ENCODE measurements at places on chromosomes 13 and 19.

DNA sequence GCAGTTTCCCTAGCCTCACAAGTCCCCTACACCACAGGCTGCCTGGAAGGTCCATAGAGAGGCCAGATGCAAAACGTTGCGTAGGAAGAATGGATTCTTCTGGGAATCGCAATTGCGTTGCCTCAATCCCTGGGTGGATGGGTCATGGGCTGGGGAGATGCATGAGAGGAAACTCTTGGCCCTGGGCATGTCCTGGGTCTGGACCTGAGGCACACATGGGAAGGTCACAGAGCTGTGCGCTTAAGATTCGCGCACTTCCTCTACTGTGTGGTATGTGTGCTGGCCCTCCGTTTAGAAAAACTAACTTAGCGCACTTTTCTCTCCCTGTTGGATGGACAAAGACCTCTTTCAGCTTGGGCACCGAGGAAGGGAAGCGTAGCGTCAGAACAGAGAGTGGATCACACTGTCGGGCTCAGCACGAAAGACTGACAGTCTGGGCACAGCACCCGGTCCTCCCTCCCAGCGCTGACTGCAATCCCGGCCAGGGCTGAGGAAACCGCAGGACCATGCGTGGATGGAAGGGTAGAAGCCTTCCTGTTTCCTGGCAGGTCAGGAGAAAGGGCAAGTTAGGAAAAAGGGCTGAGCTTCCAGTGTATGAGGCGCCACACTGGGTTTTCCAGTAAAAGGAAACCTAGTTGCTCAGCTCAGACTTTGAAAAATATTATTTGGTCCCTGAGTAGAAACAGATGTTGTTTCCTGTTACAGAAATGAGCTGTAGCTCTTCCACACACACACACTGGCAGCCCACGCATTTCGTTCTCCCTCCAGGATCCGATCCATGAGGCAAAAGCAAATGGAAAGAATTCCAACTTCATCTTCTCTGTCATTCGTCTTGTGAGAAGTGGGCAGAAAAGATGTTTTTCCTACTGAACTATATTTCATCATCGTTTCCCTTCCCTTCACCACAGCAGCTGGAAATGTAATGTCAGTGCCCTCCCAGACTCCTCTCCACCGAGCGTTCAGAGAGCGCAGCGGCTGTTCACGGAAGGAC lies 86.0 kb downstream of the ING1 start:
- DNase-seq, result no peak

DNA sequence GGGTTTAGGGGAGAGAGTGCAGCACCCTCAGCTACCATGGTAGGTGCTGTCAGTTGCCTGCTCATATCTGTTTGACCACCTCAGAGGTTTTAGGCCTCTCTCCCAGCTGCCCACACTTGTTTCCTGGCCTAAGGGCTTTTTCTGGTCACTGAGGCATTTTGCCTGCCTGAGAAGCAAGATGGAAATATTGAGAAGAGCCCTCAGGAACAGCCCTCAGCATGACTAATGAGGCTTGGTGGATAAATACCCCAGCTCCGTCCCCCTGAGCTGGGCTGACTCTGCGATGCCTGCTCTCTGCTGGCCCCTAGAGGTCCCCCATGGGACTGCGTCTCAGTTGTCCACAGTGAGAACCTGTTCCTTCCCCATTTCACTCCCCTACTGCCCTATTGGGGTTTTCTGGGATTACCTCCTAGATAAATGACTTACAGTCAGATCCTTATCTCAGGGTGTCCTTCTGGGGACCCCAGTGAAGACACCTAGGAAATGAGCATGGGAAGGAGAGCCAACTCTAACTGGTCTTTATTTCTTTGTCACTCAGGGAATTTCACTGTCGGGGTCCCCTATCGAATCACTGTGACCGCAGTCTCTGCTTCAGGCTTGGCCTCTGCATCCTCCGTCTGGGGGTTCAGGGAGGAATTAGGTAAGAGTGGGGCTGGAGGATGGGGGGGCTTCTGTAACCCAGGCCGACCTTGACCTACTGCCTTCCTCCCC lies 13.3 kb downstream of the PALM3 start:
- peak; percentile 99 for DNase-seq

GRCh38 chr13:75365724-75366173 lies 116.2 kb downstream of the TBC1D4 start:
- peak; percentile 66 for DNase-seq

DNA sequence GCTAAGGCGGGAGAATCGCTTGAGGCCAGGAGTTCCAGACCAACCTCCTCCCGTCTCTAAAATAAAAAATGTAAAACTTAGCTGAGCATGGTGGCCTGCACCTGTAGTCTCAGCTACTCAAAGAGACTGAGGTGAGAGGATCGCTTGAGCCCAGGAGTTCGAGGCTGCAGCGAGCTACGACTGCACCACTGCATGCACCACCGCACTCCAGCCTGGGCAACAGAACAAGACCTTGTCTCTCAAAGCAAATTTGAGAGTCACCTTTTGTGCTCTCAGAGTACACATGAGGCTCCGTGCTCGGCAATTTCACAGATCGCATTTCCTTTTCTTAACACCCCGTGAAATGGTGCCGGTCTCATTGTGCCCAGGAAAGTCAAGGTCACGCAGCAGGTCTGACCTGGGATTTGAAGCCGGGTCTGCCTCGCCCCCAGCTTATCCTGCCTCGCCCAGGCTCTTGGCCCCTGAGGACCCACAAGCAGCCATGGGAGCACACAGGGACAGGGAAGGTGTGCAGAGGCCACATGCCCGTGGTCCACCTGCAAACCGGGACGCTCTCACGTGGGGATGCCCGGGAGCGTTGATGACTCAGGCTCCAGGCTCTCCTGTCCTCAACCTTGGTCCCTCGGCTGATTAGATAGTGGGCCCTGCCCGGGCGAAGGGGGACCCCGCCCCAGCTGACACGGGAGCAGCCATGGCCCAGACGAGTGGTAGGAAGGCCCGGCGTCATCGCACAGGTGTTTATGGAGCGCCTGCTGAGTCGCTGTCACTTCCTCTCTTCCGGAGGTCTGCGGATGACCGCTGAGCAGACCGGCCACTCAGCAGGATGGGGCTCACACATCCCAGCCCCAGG lies 1.1 kb upstream of the SMIM24 start:
- DNase-seq, result no peak

DNA sequence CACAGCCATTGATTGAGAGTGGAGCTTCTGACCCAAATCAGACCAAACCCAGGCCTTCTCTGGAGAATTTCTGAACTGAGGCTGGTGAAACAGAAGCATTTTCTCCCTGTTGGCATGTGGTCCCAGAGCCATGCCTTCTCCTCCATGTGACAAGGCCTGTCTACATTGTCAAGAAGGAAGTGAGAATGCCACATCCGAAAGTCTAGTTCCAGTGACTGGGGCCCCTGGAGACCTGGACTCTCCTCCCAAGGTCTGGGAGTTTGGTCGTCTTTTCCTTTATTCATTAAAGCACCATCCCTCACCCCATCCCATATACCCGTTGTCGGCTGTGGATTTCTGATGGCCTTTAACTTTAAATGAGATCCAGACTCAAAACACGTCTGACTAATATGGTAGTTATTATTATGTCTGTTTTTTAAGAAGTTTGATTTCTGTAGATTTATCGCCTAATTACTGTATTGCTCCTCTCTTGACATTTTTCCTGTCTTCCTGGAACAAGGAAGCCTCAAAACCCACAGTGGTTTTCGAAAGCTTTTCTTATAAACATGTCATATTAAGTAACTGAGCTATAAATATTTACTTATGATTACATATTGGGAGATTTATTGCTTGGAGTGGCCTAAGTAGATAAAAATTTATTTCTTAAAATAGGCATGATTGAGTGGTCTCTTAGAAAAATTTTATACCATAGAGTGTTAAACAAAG lies 128.3 kb upstream of the FRY start:
- DNase-seq, result no peak

DNA sequence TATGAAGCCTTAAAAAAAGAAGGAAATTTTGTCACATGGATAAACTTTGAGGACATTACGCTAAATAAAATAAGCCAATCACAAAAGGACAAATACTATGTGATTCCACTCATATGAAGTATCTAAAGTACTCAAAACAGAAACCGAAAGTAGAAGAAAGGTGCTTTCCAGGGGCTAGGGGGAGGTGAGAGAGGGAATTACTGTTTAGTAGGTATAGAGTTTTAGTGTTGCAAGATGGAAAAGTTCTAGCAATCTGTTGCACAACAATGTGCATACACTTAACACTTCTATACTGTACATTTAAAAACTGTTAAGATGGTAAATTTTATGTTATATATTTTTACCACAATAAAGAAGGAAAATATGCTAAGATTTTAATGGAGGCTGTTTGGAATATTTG lies 83.0 kb downstream of the POLR1D start:
- peak; percentile 66 for DNase-seq
